Stimulated activated CD8-positive, alpha-beta memory T cell treated with anti-CD3 and anti-CD28 coated beads, Interleukin-2, amount 100 ng/mL, for 1 hour (primary cell): ENCODE measurements at places on chromosomes 1 and 21.

DNA sequence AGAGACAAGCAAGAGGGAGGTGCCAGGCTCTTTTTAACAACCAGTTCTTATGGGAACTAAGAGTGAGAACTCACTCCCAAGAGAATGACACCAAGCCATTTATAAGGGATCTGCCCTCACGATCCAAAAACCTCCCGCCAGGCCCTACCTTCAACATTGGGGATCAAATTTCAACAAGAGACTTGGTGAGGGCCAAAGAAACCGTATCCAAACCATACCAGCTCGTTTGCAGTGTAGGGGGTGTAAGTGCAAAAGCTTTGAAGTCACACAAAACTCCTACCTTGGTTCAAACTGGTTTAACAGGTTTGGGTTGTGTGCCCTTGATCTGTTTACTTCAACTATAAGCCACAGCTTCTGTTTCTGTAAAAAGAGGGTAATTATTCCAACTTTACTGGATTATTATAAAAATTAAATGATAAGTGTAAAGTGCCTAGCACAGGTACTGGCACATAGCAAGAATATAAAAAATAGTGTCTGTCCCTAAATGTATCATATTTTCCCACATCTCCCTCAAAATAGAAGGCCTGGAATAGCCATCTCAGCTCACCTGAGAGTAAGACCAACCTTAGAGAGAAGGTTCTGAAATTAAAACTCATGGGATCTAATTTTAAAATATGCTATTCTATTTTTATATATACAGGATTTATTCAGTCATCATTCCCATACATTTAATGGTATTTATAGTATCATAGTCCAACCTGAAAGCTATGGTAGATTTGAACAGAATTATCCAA is 7.0 kb upstream of the USP25 start:
- DNase-seq = no peak

GRCh38 chr1:206794294-206794908 is 22.1 kb upstream of the IL10 start:
- no peak for DNase-seq

- no peak for DNase-seq
Measured at GRCh38 chr1:110336300-110337039, 2.7 kb upstream of the RBM15 start.

- DNase-seq = no peak
Measured at GRCh38 chr1:83800066-83800465, 198.9 kb downstream of the TTLL7 start.

GRCh38 chr1:244653439-244654107 is 647 bp downstream of the DESI2 start:
- DNase-seq = no peak

GRCh38 chr1:85801520-85801919 is 93.3 kb upstream of the ZNHIT6 start:
- DNase-seq = no peak

- DNase-seq = no peak
Measured at GRCh38 chr1:223003549-223003948, 139.5 kb downstream of the TLR5 start.
